ENCODE measurements at places on chromosomes 5 and 9.

- no peak for DNase-seq
Measured at GRCh38 chr5:103283120-103283519, 24.6 kb downstream of the MACIR start.

DNA sequence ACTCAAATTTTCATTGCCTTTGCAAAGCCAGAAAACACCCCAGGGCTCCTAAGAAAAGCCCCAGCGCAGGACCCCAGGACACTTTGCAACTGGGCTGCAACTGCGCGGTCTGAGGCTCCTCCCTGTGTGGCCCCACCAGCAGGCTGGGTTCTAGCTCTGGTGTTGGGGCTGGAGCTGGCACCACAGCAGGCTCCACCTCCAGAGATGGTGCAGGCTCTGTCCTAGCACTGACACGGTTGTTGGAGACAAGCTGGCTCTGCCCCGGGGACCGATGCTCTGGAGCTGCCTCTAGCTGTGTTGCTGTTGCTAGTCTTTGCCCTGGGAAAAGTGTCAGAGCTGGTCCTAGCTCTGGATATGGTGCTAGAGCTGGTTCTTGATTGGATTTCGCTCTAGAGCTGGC is 13.6 kb downstream of the LCN10 start:
- DNase-seq, result peak; percentile 51

- no peak for DNase-seq
Measured at GRCh38 chr9:72952914-72953313, at the start of gene ALDH1A1. TSS of gene ALDH1A1 (minus strand) at chr9:72953053. CDS start at chr9:72953000, 53 bp downstream.

- DNase-seq, result no peak
Measured at GRCh38 chr9:35910613-35911359, 1.5 kb downstream of the SPAAR start.

- no peak for DNase-seq
Measured at GRCh38 chr5:65969539-65970393, 43.4 kb downstream of the ERBIN start.

GRCh38 chr9:107708791-107709190 is 219.2 kb upstream of the KLF4 start:
- DNase-seq, result no peak

GRCh38 chr9:78468231-78468630 is 171.3 kb downstream of the PSAT1 start:
- no peak for DNase-seq

DNA sequence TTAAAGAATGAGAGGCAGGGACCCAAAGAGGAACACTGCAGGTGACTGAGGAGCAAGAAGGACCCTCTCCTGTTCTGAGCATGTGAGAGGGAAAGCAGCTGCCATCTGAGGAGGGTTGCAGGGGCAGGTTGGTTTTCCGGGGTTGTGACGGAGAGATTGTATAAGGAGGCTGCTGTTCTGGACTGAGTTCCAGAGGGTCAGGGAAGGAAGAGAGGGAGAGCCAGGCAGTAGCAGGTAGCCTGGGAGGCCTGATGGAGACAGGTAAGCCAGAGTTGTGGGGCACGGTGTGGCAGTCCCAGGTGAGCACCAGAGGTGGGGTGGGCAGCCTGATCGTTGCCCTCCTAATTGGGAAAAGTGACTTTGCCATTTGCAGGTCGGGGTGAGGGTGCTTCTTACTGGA is 9.8 kb downstream of the CCT5 start:
- DNase-seq, result no peak
